ENCODE measurements at places on chromosomes 12 and 14.
A peak's percentile ranks its signal among the peaks of the same experiment; 100 is the strongest.

- no peak for DNase-seq
These were observed 323.4 kb downstream of the VRK1 start for GRCh38 chr14:97120611-97121031.

- DNase-seq: peak; percentile 46
These were observed 756 bp downstream of the TULP3 start for GRCh38 chr12:2891240-2892053.

DNA sequence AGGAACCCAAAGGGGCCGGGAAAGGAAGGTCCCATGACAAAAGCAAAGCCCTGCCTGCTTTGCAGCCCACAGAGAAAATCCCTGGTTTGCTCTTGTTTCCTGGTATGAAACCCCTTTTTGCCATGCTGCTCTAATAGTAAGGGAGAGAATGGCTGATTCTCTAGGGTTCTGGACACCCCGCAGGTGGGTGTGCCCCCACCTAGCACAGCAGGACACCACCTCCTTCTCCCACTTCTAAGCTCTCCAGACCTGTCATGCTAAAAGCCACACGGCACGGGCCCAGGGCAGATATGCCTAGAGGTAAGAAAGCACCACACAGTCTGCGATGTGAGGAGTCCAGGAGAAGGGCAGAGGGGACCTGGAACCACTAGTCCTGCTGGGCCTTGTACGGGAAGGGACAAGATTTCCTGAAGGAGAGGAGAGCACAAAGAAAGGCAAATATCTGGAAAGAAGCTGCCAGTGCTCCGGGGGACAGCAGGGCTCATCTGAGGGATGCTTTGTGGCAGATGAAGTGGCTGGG, 113.3 kb downstream of the BCL11B start:
- DNase-seq: no peak

- peak; percentile 28 for DNase-seq
These were observed 7.1 kb downstream of the DTX1 start for GRCh38 chr12:113063396-113064350.

DNA sequence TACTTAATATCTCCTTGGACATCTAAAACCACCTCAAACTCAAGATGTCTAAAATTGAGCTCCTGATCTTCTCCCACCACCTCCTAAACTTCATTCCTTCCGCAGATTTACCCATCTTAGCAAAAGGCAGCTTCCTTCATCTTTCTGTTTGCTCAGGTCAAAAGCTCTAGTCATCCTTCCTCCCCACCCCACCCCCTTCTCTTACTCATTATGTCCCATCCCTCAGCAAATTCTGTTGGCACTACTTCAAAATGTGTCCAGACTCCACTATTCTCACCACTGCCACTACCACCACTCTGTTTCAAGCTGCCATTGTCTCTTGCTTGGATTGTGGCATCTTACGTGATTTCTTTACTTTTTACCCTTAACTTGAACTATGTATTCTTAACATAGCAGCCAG, 59.2 kb upstream of the ZDHHC17 start:
- DNase-seq: no peak

DNA sequence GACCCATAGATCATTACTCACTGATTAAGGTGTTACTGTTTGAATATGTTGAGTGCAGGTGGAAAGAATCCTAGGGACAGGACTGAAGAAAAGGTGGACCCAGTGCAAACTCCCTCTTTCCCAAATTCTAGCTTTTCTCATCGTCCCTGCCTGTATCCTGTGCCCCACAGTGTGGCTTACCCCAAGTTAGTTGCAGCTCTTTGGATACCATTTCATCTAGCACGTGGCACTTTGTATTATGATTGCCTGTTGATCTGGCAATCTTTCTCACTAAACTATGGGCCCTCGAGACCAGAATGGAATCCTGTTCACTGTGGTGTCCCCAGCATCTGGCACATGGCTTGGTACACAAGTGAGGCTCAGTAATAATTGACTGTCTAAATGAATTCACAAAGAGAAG, 66.5 kb downstream of the ELK3 start:
- DNase-seq: no peak

DNA sequence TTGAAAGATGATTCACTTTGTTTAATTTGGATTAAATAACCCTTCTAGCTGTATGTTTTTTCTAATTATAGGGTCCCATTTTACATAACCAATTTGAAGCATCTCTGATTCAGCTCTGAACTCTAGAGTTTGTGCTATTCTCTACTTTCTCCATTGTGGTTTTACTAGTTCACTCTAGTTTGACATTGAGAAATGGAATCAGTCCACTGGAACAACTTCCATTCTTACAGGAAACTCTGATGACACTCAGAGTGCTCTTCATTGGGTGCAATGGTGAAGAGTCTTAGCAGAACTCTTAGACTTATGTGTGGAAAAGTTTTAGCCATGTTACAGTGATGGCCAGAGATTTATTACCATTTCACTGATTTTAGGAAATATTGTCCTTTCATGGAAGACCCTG, 140.7 kb downstream of the DYRK2 start:
- no peak for DNase-seq

GRCh38 chr14:60171690-60172089, 6.5 kb upstream of the DHRS7 start:
- no peak for DNase-seq

DNA sequence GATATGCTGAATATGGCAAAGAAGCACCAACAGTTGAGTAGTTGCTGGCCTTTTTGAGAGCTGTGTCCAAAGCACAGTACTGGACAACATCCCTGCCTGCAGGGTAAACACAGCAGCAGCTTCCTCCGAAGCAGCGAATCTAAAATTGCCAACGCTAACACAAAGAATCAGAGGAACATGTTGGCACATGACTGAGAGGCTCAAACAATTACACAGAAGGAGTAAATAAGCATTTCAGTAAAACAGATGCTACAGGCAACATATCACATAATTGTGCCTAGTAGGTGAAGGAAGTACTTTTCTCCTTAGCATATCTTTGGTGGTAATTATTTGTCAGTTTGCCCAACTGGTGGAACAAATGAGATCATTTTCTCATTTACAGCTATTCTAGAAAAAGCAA, 52.1 kb downstream of the KICS2 start:
- no peak for DNase-seq

DNA sequence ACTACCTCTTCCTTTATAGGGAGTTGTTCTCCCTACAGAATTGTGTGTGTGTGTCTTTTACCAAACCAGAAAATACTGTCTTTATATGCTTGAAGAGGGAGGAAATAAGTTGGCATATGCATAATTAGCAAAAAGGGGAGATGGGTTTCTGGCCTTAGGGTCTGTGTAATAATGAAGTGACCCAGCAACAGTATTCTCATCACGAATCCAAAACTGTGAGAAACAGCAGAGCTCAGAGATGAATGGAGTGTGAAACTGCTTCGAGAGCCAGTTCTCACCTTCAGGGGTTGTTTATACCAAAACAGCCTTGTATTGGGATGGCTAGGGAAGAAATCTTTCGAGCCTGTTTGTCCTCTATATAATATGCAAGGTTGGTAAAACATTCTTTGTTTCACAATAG, 227.5 kb downstream of the MON2 start:
- no peak for DNase-seq

DNA sequence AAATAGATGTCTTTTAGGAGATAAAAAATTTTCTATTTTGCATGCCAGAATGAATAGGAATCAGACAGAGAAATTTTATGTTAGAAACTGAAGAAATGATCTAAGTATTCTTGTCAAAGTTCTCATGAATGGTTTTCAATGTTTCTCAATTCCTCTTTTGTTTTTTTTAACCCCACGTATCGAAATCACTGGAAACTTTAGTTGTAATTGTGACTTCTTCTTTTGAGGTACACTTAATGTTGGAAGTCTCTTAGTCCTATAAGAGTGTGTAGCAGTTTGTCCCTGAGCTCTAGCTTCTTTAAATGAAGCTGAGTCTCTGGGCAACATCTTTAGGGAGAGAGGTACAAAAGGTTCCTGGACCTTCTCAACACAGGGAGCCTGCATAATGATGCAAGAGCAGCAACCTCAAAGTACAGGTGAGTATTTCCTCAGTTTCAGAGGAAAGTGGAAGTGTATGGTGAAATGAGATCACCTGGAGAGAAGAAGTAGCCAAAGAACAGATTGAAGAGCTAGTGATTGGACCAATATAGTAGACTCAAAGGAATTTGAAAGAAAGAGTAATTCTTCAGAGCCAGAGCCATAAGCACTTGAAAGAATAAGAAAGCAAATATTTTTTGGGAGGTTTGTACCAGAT, at the start of gene CLEC6A:
CLEC6A (plus strand) TSS at position 236 of the 634 bp plus-strand sequence; CDS start at position 386, 150 bp downstream.
- no peak for DNase-seq

All from NAMALWA (cell line).